ENCODE measurements at places on chromosomes 12 and 14.

DNA sequence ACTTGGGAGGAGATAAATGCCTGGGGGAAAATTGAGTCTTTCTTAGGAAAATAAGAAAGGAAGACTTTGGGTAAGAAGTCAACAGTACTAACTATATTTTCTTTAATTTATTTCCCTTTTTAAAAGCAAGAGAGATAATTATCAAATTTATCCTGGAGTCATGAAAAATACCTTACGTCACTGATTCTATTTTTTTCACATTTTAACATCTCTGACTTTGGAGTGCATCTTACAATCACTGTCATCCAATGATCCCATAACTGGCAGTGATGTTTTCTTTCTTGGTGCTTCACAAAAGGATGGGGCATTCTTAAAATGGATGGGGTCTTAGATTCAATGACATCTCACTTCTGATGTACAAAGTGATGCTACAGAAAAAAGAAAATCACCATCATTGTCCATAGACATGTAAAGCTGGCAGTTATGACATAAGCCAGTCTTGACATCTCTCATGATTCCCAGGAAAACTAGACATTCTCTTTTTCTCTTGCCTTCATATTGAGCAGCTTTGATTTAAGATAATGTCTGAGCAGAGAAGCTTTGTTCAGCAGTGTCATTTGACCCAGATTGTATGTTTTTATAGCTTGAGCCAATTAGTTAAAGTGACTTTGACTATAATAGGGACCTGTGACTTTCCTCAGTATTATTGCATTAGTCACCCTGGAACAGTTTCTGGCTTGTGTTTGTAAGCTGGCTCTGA lies 236.2 kb downstream of the EGLN3 start:
- peak; percentile 69 for DNase-seq

- no peak for DNase-seq
Observed at GRCh38 chr14:61575551-61576150, 119.7 kb upstream of the HIF1A start.

DNA sequence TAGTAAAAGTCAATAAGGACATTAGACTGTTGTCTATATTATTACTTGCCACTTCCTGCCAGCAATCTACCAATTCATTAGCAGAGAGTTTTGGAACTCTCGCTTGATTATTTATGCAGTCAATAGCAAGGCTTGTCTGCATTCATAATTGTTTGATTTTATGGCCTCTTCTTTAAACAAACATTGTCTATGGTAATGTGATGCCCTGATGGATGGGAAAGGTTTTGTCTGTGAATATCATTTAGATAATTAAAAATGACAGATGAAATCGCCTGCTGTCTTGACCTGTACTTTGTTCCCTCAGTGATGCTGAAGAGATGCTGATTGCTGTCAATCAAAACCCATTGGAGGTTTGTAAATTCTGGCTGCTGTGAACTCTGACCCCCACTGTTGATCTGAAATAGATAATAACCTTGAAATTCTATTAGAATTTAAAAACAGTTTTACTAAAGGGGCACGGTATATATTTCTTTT lies 455.3 kb downstream of the NPAS3 start:
- no peak for DNase-seq

- DNase-seq: peak; percentile 4
Observed at GRCh38 chr14:96754162-96754844, 42.9 kb upstream of the VRK1 start.

DNA sequence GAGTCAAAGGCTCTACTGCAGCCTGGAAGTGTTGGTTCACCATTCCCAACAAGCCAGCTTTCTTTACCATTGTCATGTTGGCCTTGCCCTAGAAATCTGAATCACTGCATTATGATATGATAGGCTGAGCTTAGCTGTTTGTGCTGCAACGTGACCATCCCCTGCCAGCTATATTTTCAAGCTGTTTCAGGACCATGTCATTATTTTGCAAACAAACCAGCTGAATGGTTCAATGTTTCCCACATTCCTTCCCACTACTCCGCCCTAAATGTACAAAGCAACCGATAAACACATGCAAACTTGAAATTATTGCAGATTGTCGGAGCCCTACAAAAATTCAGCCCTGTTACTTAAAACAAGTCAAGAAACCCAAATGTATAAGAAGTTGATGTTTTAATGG lies 136.1 kb downstream of the KICS2 start:
- no peak for DNase-seq

- no peak for DNase-seq
Observed at GRCh38 chr12:57112492-57113294, 1.5 kb upstream of the STAT6 start.

GRCh38 chr12:121455766-121456420 lies 56.0 kb downstream of the RNF34 start:
- DNase-seq: no peak

DNA sequence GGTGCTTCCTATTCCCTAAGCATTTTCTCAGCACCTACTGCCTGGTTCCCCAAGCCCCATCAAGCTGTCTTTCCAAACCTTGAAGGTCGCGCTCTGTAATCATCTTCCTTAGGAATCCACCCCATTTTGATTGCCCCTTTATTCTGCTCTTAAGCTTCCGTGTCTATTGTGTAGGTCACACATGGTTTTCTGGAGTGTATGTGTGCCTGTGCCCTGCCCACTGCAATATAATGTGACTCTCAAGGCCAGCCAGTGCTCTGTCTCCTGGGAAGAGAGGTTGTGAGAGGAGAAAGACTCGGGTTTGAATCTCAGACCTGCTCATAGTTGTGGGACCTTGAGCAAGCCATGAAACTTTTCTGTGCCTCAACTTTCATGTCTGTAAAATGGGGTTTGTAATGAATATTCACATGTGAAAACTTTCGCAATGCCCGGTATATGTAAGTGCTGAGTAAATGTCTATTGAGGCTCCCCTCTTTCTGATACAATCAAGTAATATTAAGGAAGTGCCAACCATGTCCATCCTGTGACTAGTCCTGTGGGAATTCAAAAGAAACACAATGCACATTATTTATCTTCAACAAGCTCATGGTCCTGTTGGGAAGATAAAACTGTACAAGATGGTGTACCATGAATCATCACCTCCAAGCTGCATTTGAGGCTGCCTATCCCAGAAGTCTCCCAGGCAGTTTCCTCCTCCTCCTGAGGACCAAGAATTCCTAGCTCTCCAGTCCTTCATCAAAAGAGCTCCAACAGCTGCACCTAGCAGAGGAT lies 774 bp upstream of the KRT75 start:
- peak; percentile 55 for DNase-seq

GRCh38 chr12:103336940-103337339 lies 158.8 kb downstream of the C12orf42 start:
- DNase-seq: no peak

DNA sequence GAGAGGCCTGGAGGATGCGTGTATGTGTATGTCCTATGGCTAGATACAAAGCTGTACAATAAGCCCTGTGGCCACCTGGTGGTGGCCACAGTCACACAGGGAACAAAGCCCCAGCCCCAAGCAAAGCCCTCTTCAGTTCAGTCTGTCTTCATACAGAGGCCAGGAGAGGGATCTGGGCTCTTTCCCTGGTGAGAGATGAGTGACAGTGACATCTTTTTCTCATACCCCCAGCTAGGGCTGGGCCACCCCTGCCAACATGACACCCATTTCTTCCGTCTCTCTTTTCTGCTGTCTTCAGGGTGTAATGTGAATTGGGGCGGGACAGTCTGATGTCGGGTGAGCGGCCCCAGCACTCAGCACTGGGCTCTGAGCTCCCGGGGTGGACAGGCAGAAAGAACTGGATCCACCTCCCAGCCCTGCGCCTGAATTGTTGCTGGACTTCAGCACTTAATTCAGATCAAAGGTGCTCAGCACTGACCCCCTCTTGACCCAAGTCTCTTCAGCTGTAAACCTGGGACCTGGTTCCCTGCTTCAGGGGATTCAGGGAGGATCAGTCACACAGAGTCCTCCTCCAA lies 59.8 kb downstream of the SERPINA3 start:
- no peak for DNase-seq

DNA sequence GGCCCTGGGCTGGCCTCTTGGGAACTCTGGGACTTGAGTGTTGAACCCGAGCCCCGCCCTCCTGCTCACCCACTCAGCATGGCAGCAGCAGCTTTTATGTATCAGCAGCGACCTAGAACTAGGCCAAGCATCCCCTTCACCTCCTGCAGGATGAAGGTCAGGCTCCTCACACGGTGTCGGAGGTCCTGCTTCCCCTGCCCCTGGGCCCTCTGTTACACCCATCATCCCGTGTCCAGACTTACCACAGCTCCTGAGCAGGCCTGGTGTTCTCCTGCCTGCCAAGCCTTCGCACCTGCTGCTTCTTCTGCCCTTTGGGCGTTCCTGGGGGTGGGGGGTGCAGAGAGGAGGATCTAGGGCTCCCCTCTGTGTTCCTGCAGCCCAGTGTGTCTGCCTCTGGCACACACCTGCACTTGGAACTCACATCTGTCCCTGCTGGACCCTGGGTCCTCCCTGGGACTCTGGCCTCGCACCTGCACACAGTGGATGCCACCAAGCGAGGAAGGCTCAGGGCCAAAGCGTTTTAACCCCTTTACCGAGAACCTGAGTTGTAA lies 80.3 kb downstream of the PAPOLA start:
- no peak for DNase-seq

- peak; percentile 79 for DNase-seq
Observed at GRCh38 chr14:26527095-26527494, 70.7 kb downstream of the NOVA1 start.

DNA sequence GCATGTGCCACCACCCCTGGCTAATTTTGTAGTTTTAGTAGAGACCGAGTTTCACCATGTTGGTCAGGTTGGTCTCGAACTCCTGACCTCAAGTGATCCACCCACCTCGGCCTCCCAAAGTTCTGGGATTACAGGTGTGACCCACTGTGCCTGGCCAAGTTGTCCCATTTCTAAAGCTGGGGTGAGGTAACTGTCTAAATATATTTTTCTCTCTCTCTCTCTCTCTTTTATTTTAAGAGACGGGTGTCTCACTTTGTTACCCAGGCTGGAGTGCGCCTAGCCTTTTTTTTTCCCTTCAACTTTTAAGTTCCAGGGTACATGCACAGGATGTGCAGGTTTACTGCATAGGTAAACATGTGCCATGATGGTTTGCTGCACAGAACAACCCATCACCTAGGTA lies 8.6 kb downstream of the ATF1 start:
- DNase-seq: no peak

- no peak for DNase-seq
Observed at GRCh38 chr14:99318959-99319295, 46.9 kb upstream of the BCL11B start.

- no peak for DNase-seq
Observed at GRCh38 chr14:104582662-104583061, 3.1 kb downstream of the C14orf180 start.

GRCh38 chr14:71725922-71726579 lies 206.2 kb upstream of the RGS6 start:
- peak; percentile 85 for DNase-seq

GRCh38 chr12:90801776-90802175 lies 153.2 kb downstream of the CCER1 start:
- peak; percentile 71 for DNase-seq

DNA sequence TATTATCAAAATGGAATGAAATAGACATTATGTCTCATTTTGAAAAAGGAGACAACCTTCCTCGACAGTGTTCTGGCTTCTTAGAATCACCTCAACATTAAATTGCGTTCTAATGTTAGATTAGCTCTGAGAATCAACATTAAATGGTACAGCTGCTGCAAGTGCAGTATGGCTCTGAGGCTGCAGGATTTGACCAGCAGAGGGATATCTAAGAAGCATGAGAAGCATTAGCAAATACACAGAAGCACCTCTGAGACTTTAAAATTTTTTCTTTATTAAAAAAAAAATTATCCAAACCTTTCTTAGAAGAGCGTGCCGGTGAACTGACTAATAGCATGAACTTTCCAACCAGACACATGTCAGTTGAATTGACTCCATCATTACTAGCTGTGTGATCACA lies 253.4 kb upstream of the LRIG3 start:
- no peak for DNase-seq

DNA sequence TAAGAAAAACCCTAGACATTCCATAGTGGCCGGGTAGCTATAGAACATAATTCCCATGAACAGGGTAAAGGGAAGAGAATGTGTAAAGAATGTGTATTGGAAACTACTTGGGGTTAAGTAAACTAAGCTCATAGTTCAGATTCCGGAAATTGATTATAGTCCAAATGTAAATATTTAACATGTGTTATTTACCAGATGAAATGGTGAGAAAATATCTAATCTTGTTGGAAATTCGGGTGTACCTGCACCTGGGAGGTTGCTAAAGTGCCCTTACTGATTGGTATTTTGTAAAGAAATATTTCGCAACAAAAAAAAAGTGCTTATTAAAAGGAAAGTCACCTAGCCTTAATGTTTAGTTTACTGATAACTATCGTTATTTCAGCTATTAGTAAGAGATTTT lies 14.4 kb downstream of the RASSF9 start:
- DNase-seq: peak; percentile 58

DNA sequence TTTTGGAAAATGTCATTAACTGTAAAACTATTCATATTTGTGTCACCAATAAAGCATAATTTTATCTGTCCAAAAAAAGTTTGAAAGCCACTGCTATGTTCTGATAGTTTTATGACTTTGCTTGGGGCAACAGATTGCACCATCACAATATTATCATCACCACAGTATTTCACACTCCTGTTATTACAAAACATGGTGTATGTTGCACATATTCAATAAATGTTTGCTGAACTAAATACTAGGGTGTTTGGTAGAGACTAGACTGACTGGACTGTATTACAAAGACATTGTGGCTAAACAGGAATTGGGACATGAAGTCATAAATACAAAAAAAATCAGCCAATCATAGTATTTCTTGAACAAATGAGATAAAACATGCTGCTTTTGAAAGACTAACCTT lies 55.1 kb downstream of the PAWR start:
- DNase-seq: peak; percentile 43

DNA sequence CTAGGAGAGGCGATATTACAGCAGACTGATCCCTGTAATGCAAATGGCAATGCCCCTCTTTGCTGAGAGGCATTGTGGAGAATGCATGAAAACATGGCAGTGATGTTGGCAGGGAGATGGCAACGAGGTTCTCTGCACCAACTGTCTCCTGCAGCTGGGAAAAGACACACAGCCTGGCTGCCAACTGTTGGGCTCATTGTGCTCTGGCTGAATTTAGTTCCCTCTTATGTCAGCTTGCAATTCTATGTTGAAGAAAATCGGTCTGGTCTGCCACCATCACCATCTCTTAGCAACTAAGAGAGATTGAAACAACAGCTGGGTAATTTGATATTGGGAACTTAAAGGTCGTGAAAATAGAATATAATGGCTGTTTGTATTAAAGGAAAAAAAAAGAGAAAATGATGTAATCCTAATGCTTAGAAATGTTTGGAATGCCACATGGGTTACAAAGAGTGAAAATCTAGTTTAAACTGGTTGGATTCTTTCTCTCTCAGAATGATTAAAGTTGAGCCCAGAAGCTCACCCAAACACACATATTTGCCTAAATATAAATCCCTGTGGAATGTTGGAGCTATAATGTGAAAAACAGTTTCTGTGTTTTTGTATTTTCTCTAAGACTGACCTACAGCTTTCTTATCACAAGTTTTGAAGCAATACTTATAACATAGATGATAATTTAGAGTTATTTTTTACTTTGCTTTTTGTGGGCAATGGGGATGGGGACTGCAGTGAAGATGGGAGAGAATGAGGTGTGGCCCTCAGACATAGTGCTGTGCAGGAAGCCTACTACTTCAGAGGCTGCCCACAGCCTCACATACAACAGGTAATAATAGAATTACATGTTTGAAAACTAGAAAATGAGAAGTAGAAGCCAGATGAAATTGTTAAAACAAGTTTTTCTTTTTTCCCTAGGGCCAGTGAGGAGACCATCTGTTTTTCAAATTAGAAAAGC lies 143.7 kb downstream of the AKAP6 start:
- DNase-seq: peak; percentile 90

All from fibroblast of skin of right biceps (primary cell).